ENCODE measurements at places on chromosomes 3 and 15.

DNA sequence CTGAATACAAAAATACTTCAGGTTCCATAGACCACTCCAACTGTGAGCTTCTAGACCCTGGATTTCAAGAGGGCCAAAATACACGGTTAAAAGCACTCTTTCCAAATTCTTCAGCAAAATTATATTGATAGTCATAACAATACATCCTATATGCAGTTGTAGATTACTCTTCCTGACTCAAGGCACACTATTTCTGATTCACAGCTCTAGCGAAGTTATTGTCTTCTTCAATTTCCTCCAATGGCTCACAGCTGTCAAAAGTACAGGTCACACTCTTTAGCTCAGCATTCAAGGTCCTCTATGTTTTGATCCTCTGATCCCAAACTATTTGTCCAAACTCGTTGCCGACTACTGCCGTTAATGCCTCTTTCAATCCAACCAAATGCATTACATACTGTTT, 13.5 kb upstream of the CCDC80 start:
- no peak for DNase-seq

- DNase-seq, result no peak
These were observed 67.7 kb downstream of the CERS3 start for GRCh38 chr15:100461049-100461448.

GRCh38 chr15:74594455-74594854, 21.2 kb upstream of the CLK3 start:
- DNase-seq, result no peak

DNA sequence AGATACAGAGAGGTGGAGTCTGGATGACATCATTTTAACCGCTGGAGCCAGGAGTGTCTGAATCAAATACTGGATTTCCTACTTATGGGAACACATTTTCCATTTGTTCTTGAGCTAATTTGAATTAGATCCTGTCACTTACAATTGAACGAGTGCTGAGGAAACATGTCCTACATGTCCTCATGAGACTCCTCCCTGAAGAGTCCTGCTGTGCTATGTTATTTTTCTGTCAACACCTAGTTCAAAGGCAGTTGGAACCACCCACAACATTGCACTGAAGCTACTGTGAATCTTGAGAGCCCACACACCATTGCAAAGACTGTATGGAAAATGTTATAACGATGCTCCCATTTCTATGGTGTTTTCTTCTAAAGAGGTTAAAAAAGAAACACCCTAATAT, 123.5 kb upstream of the CRBN start:
- DNase-seq, result no peak
